ENCODE measurements at places on chromosomes 1 and 21. TPM values are rescaled to one million over a fixed set of nuclear protein-coding genes. Genes with fewer than 3 reads are reported as not detected.

The TFAP2E gene
- 0.56 TPM for total RNA-seq

The NBPF10 gene
- total RNA-seq, result 0.78 TPM

The DIPK1A gene
- 9.7 TPM for total RNA-seq

The RAB25 gene
- total RNA-seq, result not detected

The RGS18 gene
- total RNA-seq, result not detected

The AVPR1B gene
- total RNA-seq, result not detected

The FBLIM1 gene
- total RNA-seq, result 32.7 TPM

All from A549 treated with GW870086 at 1 μM for 4 hours (cell line).